ENCODE measurements at places on chromosomes 6 and 20.

GRCh38 chr6:12963567-12963966 lies 247.0 kb downstream of the PHACTR1 start:
- DNase-seq = no peak

DNA sequence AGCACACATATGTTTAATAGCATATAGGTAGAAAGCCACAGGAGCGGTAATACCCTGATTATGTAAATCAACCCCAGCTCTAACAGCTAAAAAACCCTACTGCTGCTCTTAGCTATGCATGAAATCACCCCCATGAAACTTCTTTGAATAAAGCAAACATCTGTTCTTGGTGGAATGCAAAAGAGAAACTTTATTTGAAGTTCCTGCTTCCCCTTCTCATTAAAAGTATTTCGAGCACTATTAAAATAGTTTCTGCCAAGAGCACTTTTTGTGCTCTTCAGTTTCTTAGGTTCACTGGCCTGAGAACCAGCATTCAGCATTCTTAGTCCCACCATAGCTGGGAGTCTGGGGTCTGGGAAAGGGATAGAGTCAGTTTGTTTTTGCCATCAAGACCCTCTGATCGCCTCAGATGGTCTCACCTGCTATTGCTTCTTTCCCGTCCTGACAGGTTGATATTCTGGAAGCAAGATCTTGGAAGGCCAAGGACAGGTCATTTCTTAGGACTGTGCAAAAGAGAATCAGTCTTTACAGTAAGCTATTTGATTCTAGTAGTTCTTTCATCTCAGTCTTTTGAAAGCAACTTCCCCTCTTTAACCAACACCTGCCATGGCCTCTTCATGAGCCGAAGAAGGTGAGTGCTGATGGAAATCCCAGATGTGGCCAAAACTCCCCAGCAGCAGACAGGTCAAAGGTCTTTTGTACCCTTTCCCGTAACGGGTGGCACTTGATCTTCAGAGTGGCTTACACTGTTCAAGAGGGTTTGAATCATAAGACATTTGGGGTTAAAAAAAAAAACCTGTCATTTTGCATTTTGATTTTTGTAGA lies 76.5 kb upstream of the TMEM170B start:
- DNase-seq = no peak

- no peak for DNase-seq
These were observed 107.7 kb downstream of the AGPAT4 start for GRCh38 chr6:161166176-161166575.

GRCh38 chr20:20259533-20259932 lies 108.4 kb upstream of the INSM1 start:
- no peak for DNase-seq

GRCh38 chr6:32060966-32061655 lies 22.9 kb downstream of the CYP21A2 start:
- no peak for DNase-seq

DNA sequence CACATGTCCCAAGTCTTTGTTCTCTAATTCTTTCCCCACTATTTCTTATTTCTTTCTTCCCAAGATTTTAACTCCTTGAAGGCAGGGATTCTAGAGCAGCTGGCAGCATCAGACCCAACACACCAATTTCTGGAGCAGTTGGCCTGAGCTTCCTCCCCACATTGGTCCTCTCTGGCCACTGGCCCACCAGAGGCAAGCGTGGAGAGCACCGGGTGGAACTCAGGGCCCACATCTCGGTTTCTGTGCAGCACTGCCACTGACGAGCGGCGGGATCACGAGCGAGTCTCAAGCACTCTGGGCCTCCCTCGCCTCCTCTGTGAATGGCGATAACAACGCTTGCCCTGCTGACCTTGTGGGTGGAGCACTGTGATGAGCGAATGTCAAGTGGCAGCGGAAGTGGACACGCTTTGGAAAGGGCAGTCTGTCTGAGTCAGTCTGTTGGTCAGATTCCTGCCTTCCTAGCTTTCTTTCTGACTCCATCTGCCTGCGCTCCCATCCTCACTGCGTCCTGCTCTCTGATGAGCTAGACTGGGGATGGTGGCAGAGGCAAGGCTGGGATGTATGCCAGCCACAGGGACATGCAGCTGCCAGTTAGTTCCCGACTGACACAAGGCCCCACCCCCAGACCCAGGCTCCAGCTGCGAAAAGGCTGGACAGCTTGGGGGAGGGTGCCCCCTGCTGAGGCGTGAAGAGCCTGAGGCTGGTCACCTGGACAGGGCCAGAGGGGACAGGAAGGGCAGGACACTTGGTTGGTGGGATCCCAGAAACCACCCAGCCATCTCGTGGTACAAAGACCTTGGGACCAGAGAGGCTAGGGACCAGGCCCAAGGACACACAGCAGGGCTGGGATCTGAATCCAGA lies 4.5 kb upstream of the SPDEF start:
- no peak for DNase-seq

- DNase-seq = no peak
These were observed 62.0 kb downstream of the EFCAB8 start for GRCh38 chr20:32920530-32921298.

- no peak for DNase-seq
These were observed 100.1 kb downstream of the EPHA7 start for GRCh38 chr6:93319304-93319703.

GRCh38 chr20:14815340-14815739 lies 477.9 kb upstream of the FLRT3 start:
- DNase-seq = no peak

DNA sequence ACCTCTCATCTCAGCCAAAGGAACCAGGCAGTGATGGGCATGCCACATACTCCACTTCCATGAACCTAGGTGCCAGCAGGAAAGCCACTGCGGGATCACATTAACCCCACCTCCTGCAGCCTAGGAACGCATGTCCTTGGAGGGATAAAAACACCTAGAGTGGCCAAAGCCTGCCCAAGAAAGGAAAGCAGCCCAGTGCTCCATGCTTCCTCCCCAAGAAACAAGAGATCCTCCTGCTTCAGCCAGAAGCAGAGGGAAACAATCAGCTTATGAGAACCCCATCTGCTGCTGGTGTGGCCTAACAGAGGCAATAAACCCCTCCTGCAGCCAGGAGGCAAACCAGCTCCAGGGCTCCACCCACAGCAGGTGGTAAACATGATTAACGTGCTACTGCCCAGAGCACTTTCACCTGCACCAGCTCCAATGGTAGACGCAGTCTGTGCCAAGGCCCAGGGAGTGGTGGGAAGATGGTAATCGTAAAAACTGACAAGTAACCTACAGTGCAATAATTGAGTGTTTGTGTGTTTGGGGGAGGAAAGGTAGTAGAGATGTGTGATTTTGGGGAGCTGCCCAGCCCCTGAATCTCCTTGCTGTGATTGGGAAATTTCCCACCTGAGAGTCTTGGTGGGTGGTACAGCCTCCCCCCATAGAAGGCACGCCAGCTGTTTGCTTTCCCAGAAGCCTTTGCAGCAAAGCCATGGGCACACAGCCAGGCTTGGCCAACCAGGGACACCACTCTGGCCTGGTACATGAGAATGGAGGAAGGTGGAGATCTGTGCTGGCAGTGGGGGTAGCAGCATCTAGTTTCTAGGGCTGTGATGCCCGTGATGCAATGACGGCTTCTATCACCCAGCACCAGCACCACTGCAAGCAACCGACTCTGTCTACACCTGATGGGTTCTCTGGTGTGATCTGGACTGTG lies 50.6 kb upstream of the TBC1D7 start:
- DNase-seq = no peak

DNA sequence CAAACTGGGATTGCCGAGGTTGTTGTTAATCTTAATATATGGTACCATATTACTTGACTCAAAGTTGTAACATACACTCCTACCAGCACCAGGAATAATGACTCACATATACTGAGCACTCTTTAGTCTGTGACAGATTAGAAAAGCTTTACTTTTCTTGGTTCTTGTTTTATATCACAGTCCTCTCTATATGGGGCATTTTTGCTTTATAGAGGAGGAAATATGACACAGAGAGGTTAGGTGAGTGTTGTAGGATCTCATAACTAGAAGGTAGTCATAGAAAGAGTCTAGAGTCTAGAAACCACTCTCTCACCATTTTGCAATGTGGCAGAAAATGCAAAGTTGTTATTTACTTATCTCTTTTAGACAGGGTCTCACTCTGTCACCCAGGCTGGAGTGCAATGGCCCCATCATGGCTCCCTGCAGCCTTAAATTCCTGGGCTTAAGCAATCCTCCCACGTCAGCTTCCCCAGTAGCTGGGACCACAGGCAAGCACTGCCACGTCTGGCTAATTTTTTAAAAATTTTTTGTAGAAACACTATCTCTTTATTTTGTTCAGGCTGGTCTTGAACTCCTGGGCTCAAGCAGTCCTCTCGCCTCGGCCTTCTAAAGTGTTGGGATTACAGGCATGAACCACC lies 13.4 kb downstream of the TRIM38 start:
- no peak for DNase-seq

- DNase-seq = no peak
These were observed 65.9 kb upstream of the SLC22A23 start for GRCh38 chr6:3522561-3523260.

GRCh38 chr6:10414756-10415616 lies at the start of gene TFAP2A:
TFAP2A (minus strand) TSS chr6:10415074; CDS start chr6:10414991, 83 bp downstream.
- DNase-seq = no peak

DNA sequence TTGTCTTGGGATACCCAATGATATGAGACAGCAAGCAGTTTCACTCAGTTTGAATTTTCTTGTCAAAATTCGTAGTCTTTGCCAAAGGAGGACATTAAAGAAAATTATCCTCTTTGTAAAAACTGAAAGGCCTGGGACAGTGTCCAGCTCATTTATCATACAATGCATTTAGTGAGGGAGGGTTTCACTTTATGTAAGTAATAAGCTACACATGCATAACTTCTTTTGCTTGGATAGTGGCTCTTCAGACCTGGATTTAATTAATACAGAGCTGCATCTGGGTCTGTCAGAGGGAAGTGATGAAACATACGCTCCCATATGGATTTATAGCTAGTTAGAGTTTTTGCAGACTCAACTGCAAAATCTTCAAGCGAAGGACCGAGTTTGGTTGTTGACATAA lies 175.6 kb downstream of the PHACTR1 start:
- DNase-seq = no peak

GRCh38 chr6:107532706-107533105 lies 42.8 kb downstream of the SOBP start:
- DNase-seq = no peak

DNA sequence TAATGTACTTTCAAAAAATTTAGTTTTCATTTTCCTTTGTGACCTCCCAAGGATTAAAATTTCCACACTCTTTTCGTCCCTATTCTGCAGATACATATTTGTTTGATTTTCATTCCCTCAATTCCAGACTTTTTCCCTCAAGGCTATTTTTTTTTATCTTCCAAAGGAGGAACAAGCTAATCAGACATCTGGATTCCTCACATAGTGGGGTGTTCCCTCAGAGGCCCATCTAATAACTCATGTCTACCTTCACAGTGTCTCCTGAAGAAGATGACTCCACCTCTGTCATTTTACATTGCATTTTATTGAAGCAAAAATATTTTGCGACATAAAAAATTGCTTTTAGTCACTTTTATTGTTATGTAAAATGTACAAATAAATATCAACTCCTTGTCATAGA lies 122.2 kb downstream of the RFPL4B start:
- no peak for DNase-seq

- DNase-seq = no peak
These were observed 225.9 kb downstream of the SMOC2 start for GRCh38 chr6:168666699-168667427.

GRCh38 chr6:6331946-6332601 lies 11.6 kb upstream of the F13A1 start:
- no peak for DNase-seq

- peak; percentile 2 for DNase-seq
These were observed 109.5 kb upstream of the RAB32 start for GRCh38 chr6:146433881-146434731.

- no peak for DNase-seq
These were observed 6.5 kb downstream of the EFHC1 start for GRCh38 chr6:52426667-52427066.

DNA sequence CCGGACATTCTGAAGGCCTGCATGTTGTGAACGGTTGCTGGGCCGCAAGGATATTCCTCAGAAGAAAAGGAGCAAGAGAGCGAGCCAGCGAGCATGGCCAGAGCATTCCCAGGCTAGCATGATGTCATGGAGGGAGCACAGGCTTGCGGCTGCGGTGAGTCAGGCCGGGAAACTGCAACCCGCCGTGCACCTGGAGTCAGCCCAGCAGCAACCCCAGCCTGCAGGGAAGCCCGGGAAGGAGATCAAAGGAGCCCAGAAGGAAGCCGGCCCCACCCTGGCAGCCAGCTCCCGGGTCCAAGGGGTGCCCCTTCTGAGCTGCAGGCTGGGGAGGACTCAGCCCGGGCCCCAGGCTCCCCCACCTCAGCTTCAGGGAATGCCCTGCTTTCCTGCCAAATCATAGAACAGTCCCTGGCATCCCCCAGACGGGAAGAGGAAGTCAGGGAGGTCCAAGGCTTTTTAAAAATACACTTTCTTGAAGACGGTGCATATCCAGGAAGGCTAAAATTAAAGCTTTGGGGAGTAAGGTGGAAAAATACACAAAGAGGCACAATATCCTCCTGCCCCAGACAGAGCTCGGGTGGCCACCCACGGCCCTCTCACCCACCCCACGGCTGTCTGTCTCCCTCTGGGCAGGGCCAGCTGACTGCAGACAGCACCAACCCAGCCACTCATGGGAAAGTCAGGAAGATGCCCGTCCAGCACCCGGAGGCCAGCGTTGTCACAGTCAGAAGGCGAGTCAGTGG lies 53.7 kb downstream of the BMP7 start:
- DNase-seq = no peak

DNA sequence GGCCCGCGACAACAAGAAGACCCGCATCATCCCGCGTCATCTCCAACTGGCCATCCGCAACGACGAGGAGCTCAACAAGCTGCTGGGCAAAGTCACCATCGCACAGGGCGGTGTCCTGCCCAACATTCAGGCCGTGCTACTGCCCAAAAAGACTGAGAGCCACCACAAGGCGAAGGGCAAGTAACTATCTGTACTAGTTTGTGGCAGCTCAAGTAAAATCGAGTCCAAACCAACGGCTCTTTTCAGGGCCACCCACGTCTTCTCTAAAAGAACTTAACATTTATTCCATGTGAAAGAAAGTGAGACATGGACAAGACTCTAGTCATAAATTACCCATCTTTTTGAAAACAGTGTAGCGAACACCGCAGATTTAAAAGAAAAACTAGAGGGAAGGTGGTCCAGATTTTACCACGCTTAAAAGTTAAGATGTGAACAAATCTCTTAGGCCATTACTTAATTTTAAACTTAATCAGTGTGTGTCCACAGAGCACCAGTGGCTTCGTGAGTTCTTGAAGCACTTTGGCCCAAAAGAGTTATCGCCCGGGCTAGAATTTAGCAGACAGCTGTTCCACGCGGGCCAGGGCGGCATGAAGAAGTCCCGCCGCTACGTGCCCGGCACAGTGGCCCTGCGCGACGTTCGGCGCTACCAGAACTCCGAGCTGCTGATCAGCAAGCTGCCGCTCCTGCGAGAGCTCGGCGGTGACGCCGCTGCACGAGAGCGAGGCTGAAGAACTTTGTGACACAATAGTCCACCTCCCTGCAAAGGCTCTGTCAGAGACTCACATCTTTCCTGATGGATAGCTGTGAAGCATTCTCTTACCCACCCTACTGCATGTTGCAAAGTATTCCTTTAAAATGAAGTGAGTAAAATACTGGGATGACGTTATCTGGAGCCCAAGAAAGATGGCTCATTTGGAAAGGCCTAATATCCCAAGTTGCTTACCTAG lies 113.9 kb upstream of the PRSS16 start:
- DNase-seq = peak; percentile 83

GRCh38 chr6:52513464-52513863 lies 63.4 kb downstream of the TRAM2 start:
- no peak for DNase-seq

GRCh38 chr6:90368001-90368400 lies 71.4 kb upstream of the BACH2 start:
- DNase-seq = no peak

GRCh38 chr6:42013134-42013516 lies 37.2 kb upstream of the TAF8 start:
- DNase-seq = no peak
